ENCODE measurements at places on chromosomes 5 and 9.

GRCh38 chr5:180041301-180042274, 30.0 kb downstream of the RNF130 start:
- DNase-seq = no peak

- peak; percentile 62 for DNase-seq
Observed at GRCh38 chr5:63963080-63963735, 963 bp upstream of the HTR1A start.

GRCh38 chr9:109463924-109464625, 34.0 kb downstream of the PTPN3 start:
- DNase-seq = no peak

DNA sequence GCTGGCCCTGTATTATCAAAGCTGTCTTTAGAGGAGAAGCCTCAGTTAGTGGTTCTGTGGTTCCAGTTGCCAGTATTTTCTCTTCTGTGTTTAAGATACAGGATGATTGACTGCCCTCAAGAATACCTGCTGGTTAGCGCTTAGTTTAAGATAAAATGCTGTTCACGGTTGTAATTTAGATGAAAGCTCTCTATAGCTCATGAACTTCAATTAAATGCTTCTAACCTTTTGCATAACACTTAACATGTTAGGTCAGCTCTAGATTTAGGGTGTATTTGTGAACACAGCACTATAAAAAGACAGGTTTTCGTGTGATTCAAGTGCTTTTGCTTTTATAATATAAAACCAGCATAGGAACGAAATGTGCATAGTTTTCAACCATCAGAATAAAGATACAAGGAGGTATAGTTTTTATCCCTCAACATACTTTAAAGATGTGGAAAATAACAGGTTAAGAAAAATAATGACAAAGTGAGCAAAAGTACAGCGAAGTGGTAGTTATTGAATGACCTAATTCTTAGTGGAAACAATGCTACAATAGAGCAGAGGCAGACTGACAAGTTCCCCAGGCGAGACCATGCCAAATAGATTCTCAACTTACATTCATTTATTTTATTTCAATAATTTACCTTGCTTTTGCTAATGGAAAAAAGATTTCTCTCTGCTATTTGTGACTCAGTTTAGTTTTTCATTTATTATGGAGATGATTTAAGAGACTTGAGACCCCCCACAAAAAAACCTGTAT, 602.6 kb upstream of the DMAC1 start:
- DNase-seq = no peak

- DNase-seq = no peak
Observed at GRCh38 chr5:68960456-68960855, 133.4 kb upstream of the SLC30A5 start.

DNA sequence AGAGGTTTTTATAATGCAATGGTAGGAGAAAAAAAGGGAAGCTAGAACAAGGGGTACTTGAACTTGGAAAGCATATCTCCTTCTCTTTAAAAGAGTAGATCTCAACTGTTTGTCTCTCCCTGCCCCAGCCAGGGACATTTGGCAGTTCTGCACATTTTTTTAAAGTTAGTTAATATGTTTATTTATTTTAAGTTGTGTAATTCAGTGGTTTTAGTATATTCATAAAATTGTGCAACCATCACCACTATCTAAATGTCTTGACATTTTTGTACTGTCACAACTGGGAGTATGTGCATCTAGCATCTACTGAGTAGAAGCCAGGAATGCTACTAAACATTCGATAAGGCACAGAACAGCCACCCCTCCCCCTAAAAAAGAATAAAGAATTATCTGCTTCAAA, 103.5 kb upstream of the DPYSL3 start:
- DNase-seq = peak; percentile 22

DNA sequence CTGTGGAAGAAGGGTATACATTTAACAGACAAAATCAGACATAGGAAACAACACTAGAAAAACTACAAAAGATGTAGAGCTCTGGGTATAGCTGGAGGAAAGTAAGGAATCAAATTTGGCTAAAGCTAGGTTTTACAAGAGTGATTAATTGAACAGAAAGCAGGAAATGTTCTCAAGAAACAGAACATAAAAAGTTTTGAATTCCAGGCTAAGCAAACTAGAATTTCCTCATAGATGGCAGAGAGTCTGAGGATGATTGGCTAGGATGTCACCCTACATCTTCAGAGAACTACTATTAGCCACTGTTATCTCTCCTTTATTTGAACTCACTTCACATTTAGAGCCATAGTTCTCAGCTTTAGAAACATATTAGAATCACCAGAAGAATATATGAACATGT, 502.1 kb upstream of the PAPPA start:
- no peak for DNase-seq

DNA sequence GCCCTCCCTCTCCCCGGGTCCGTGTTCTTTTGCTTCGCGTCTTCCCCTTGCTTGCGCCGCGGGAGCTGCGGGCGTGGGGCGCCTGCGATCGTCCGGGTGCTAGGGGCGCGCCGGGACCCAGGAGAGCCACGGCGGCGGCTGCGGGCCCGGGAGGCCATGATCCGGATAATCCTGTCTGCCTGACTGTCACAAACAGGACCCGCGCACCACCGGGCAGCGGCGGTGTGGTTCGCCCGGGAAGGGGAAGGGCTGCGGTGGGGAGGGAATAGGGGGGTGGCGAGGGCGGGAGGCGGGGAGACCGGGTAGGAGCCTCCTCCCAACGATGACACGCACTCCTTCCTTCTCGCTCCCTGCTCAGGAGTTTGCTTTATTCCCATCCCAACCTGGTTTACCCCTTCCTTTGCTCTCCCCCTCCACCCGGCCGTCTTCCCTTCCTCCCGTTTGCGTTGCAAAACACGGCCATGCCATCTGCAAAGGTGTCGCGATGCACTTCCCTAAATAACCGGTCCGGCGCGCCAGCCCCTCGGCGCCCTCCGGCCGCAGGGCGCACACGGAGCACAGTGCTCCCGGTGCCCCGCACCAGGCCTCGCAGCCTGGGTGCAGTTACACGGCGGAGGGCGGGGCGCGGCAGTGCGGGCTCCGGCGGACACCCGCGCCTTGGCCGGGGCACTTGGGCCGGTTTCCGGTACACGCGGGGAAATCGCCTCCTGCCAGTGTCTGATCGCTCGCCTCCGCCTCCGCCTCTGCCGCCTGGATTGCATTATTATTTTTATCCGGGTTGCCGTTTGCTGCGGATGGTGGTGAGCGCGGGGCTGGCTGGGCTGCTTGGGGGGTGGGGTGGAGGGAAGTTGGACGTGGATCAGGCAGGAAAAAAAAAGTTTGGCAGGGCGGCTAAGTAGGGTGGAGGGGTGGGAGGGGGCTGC, 1.5 kb downstream of the SMARCA2 start:
- DNase-seq = peak; percentile 78

- DNase-seq = no peak
Observed at GRCh38 chr9:136726118-136726517, 13.7 kb downstream of the DIPK1B start.

DNA sequence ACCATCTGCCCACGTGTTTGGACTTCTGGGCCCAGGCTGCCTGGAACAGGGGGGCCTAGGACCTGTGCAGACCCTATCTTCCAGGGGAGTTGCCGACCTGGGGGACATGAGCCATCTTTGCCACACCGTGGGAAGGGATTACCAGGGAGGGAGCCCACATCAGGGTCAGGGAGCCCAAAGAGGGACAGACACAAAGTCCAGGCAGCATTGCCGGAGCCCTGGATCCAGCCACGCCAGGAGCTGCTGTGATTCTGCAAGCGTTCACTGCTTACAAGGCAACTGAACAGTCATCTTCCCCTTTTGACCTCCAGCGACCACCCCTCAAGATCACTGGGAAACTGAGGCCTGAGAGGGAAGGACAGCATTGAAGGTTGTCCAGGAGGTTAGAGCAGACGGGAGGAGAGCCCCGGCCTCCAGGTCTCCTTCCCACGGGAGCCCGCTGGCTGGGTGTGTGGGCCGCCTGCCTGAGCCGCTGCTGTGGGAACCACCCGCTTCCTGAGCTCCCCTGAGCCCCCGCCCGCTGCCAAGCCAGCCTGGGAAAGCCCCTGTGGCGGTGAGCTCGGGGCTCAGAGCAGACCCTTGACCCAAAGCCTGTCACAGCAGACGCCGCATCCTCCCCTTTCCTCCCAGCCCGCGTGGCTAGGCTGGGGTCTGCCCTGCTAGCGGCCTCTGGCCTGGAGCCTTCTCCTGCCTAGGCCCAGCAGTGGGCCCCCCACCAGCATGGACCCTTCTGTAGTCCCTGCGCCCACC, 17.1 kb upstream of the NOTCH1 start:
- no peak for DNase-seq

- DNase-seq = no peak
Observed at GRCh38 chr5:34857161-34857560, 18.2 kb downstream of the TTC23L start.

DNA sequence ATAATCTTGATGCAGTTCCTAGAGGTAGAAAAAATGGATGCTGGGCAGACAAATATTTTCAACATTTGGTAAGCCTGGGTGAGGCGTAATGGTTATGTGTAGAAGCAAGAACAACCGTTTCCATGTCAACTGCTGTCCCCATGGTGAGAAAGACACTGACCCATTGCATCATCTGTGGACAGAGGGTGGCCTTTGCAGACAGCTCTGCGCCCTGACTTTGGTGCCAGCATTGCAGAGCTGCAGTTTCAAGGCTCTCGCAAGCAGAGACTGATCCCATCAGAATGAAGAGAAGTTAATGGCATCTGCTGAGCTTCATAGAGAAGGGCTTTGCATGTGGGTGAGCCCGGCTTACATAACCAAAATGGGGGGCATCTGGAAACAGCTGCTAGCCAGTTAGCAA, 179.0 kb upstream of the ADRA1B start:
- DNase-seq = peak; percentile 23

- no peak for DNase-seq
Observed at GRCh38 chr9:38172586-38172985, 103.6 kb upstream of the SHB start.

DNA sequence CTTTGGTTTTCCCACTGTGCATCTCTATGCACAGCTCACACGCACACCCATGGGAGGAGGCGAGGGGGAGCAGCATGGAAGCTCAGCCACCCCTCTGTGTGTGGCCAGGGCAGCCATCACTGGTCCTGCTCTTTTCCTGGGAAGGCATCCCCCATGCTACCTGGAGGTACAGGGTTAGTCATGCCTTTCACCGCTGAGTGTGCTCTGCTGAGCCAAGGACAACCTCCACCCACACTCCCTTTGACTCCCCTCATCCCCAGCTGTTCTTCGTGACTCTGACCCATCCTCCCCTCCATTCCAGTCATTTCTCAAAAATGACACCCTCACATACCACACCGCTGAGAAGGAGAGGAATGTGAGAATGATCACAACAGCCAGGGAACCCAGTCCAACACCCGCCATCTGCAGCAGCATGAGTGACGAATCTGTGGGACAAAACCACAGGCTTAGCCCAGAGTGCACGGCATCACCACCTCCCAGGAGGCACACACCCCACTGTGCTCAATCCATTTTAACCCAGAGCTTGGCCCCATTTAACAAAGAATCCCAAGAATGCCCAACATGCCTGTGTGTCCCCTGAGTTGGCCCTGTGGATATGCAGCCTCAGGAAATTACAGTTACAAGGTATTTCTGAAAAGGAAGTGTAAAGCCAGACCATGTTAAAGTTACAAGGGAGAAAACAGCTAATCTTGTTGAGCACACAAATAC, 133.4 kb downstream of the SUSD1 start:
- DNase-seq = peak; percentile 99

GRCh38 chr5:14727928-14728458, 63.5 kb downstream of the OTULIN start:
- DNase-seq = no peak

DNA sequence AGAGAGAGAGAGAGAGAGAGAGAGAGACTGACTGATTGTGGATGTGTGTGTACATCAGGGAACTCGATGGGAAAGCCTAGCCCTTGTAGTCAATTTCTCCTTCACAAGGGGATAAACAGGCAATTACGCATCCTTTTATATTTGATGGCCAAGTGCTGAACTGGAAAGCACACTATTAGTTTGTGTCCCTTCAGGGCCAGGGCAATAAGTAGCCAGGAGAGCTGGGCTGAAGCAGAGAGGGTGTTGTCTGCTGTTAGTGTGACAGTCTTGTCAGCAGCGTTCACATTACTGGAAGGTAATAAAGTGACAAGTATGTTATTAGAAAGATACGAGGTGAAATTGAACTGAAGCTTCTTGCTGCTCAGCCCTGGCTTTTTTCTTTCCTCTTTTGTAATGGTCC, 457.7 kb downstream of the BNC2 start:
- no peak for DNase-seq

- no peak for DNase-seq
Observed at GRCh38 chr9:6195714-6196360, 19.8 kb upstream of the IL33 start.

DNA sequence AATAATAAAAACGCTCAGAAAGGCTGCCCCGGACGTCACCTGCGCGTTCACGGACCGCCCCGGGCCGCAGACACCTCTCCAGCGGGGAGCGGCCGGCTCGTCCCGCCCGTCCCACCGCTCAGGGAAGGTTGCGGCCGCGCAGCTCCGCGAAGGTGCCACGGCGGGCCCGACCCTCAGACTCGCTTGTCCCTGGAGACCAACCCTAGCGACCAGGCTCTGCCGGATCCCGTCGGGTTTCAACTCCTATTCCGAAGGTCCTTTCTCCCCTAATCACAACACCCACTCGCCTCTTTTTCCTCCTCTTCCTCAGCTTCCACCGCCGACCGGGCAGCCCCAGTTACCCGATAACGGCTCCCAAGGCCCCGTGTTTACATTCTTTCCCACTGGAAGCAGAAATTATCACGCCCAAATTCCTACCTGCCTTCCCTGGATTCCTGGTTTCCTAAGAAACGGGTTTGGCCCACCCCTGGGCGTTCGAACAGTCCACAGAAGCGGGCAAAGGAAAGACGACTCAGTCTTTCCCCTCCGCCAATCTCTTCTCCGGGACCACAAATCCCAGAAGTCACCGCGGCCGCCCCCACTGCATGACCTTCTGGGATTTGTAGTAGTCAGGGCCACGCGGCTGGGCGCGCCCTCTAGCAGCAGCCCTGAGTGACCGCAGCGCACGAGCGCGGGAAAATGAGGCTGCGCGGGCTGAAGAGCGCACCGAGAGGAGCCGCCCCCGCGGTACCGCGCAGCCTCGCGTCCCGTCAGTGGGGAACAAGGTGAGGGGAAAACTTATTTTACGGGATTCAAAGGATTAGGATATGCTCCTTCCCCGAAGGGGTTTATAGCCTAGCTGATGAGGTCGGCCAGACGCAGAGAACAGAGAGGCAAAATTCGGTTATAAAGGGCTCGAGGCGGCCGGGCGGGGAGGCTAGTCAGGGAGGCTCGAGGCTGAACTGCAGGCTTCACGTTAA, at the start of gene TTC33:
TTC33 (minus strand) TSS at position 555 of the 959 bp plus-strand sequence. CDS start 8,943 bp downstream, outside the sequence.
- peak; percentile 97 for DNase-seq

- no peak for DNase-seq
Observed at GRCh38 chr9:86369810-86370209, 15.6 kb upstream of the TUT7 start.

DNA sequence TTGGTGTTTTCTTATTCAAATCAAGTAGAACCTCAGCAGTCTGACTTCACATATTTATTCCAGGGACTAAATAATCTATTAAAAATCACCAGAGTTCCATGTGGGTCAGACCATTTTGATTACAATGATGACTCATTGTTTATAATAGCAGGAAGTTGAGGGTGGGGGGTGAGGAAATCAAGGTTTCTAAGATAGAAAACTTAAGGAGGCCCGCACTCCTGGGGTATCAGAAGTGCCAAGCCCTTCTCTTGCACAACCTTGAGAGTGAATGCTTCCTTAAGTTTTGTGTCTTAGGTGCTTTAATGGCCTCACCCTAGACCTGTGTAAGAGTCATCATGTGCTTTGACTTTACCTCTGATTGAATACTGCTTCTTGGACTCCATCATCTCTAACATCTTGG, 31.9 kb upstream of the NPR3 start:
- no peak for DNase-seq

- peak; percentile 5 for DNase-seq
Observed at GRCh38 chr5:42021923-42022322, 96.8 kb downstream of the FBXO4 start.

Data from astrocyte of the spinal cord (primary cell).